ENCODE measurements at places on chromosomes 11 and 22.
A peak's percentile ranks its signal among the peaks of the same experiment; 100 is the strongest.

- DNase-seq = no peak
These were observed 72.7 kb downstream of the TRIM29 start for GRCh38 chr11:120065176-120065575.

- DNase-seq = no peak
These were observed 103.7 kb downstream of the VPREB1 start for GRCh38 chr22:22348127-22348814.

DNA sequence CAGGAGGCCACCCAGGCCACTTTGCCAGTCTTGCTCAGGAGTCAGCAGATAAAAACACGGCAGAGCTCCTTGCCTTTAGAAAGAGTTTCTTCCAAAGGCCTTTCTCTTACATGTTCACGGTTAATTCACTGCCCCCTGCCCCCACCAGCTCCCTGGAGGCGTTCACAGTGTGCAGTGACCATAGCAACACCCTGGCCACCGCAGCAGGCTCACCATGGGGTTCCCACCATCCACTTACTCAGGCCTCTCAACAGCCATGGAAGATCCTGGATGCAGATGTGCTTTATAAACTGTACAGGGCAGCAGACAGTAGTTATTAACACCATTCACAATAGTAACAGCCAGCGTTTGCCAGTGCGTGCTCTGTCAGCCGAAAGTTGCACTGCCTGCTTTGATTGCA, 10.6 kb upstream of the MYO7A start:
- DNase-seq = no peak

DNA sequence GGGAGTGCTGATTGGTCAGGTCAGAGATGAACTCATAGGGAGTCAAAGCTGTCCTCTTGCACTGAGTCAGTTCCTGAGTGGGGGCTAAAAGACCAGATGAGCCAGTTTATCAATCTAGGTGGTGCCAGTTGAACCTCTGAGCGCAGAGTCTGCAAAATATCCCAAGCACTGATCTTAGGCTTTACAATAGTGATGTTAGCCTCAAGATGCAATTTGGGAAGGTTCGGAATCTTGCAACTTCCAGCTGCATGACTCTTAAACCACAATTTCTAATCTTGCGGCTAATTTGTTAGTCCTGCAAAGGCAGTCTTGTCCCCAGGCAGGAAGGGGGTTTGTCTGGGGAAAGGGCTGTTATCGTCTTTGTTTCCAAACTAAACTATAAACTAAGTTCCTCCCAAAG, 92.3 kb upstream of the PARVA start:
- DNase-seq = no peak

- no peak for DNase-seq
These were observed 75.8 kb upstream of the NOX4 start for GRCh38 chr11:89566972-89567371.

GRCh38 chr11:72543849-72544542, 109.7 kb upstream of the CLPB start:
- no peak for DNase-seq

DNA sequence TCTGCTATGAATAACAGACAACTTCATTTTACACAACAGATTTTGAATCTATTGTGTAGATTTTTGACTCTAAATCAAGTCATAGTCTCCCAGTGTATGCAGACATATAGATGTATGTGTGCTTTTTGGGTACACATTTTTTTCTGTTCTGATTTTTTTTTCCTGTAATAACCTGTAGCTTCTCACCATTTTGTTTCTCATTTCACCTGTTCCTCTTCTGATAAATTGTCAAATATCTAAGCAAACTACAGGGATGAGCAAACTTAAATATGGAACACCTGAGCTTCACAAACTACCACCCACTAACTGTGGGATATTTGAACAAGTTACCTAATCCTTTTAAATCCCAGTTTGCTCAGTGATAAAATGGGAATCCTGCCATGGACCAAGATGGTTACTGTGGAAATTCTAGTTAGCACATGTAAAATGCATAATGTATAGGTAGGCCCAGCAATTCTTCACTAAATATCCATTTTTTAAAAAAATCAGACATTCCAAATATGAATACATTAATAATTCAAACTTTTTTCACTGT, 15.7 kb downstream of the LGR4 start:
- no peak for DNase-seq

- DNase-seq = no peak
These were observed 1.2 kb downstream of the P2RX3 start for GRCh38 chr11:57339328-57339727.

GRCh38 chr22:42069801-42070516, 653 bp downstream of the NAGA start:
- DNase-seq = no peak

GRCh38 chr22:29344137-29344536, 28.6 kb upstream of the RASL10A start:
- no peak for DNase-seq

DNA sequence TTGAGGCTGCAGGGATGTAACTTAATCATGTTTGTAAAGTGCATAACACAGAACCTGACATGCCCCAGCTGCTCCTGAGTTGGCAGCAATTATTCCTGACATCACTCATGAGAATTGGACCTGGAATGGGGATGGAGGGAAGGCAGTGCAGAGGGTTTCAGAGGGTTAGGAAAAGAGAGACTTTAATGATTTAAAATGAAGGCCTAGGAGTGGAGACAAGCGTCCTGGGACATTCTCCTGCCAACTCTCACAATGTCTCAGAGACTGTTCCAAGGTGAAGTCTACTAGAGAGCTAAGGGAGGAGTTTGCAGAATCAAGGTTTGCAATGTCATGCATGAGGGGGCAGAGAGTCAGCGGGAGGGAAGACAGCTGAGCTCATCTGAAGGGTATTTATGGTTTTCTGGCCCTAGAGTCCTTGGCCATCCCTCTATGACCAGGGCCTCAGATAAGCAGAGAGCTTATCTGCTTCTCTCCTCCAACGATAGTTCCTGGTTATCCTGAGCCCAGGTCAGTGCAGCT, 36.9 kb downstream of the GGTLC2 start:
- DNase-seq = no peak

DNA sequence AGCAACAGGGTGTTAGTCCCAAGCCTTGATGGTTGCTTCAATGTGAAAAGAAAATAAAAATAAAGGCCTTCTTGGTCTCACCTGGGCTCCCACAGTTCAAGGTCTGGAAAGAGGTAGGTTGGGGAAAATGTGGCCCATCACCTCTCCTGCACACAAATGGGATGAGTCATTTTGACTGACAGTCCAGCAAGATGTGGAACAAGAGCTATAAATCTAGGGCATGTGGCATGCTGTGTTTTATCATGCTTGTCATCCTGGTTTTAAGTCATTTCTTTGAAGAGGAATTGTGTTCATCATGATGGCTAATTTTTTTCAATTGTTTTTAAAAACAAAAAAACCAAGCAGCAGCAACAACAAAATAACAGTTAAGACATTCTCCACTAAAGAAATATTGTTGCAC, 503.7 kb downstream of the NTM start:
- peak; percentile 60 for DNase-seq

DNA sequence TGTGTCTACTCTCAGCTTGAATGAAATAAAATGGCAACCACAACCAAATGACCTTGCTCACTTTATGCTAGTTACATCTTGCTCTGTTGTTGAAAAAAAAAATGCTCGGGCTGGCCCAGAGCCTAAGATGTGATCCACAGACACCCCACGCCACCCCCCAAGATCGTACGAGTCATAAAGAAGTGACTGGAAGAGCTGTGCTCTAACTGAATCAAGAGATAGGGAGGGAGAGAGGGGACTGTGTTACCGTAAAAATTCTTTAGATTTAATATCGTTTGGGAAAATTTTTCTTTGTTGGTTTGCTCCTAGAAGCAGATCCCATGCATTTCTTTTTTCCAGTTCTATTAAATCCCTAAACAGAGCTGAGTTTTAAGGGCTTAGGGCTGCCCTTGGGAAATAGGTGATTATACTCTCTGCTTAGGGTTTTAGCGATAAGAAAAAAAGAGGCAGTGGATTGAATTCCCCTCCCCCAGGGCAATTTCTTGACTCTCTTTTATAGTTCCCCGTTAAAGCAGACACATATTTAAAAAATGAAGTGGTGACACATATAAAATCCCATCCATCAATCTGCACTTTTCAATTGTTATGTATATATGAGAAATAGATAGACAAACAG, 14.5 kb downstream of the MAML2 start:
- no peak for DNase-seq

GRCh38 chr11:69599502-69599901, 41.5 kb upstream of the CCND1 start:
- DNase-seq = no peak

- DNase-seq = no peak
These were observed 163.0 kb downstream of the MN1 start for GRCh38 chr22:27638329-27639233.

GRCh38 chr22:30253205-30253852, 6.8 kb upstream of the LIF start:
- DNase-seq = peak; percentile 80

DNA sequence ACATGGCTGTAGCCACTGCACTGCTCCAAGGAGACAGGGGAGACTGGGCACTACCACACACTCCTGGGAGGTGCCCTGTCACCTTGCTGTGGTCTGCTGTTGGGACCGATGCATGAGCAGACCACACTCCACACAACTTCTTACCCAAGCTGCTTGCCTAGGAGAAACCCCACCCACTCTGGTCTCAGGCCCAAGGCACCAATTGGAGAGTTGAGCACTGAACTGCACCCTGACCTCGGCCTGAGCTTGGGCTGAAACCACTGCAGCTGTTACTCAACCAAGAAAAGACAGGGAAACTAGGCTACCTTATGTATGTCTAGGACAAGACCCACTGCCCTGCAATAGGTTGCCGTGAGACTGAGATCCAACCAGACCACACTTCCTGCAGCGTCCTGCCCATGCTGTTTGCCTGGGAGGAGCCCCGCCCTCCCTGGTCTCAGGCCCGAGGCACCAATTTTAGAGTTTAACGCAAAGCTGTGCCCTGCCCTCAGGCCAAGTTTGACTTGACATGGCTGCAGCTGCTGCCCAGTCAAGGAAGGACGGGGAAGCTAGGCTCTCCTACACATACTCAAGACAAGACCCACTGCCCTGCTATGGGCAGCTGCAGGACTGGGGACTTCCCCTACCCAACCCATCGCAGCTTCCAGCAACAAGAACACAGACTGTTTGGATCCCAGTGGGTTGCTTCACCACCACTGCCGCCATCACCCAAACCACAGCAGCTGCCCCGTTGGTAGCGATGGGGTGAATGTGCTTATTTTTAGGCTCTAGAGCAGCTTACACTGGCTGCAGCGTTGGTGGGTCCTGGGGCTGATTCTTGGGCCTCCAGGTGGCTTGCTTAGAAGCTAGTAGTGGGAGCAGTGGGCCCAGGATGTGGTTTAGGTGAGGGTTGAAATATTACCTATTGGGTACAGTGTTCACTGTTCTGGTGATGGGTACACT, 66.8 kb downstream of the BRD1 start:
- no peak for DNase-seq

DNA sequence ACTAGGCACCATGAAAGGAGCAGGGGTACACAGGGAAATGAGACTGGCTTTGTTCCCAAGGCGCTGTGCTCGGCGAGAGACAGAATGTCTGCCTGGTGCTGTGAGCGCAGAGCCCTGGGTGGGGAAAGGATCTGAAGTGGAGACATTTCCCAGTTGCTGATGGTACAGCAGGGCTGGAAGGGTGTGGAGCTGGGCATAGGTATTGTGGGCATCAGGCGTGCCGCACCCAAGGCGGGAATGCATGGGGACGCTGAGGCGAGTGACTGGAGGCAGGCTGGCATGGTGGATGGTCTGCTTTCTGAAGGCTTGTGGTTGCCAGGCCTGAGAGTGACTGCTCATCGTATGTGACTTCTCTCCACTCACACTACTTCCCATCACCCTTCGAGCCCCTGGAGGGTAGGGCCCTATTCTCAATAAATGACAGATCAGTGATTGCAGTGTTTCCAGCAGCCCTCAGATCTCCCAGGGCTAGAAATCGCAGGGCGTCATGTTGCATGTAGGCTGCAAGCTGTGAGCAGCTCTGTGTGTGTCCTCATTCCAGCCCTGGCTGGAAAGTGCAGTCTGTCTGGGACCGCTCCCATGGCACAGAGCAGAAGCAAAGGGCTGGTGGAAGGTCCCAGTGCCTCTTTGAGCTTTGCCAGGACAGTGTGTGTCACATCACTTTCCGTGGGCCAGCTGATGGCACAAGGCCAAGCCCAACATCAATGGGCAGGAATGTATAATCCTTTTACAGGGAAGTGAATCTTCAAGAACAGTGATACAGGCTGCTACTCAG, 67.7 kb downstream of the TBC1D22A start:
- peak; percentile 24 for DNase-seq

- no peak for DNase-seq
These were observed 155.0 kb downstream of the WT1 start for GRCh38 chr11:32280339-32280738.

- no peak for DNase-seq
These were observed 42.7 kb downstream of the GDPD5 start for GRCh38 chr11:75482931-75483469.

DNA sequence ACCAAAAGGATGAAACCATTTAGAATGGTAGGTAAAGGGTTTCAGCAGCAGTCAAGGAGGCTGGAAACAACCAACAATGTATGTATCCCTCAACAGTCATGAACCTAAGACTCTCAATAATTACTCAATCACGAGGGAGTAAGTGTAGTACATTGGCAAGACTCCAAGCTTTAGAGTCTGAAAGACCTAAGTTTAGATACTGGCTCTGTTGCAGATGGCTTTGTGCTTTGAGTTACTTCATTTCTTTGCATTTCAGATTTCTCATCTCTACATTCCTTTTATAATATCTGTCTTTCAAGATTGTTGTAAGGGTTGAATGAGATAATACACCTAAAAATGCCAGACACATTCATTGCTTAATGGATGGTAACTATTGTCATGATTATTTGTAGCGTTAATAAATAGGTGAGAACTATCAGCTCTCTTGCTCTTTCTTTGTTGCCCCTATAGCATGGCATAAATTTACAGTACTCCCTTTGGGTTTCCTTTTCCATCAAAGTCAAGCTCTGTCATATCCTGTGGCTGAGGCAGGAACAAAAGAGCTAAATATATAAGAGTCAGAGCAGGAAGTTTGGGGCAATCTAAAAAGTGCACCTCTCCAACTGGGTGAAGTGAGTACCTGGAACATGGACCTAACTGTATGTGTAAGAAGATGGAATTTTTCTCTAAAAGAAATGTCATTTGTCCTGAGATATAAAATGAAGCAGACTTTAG, 228.2 kb upstream of the ZC3H12C start:
- no peak for DNase-seq

DNA sequence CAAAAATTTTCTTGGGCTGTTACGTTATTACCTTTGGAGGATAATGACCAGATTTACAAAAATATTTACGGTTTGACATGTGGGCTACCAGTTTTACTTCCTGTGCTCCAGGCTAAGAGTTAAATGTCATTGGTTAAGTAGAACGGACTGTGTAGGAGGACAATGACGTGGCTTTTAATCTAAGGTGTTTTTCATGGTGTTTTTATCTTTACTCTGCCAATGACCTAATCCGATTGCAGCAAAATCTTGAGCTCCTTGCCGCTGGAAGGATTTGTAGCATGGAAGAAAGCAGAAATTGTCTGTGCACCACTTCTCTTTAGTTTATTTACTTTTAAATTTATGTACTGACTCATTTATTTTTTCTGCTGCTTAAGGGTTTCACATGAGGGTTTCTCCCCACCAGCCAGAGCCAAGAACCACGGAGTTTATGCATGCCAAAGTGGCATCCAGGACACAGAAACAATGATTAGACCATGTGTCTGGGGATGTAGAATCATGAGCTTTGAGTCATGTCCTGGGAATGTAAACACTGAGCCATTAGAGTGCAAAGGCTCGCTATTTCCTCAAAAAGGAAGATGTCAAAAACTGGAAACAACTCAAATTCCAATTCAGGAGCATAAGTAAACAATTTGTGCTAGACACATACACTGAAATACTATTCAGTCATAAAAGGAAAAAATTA, 1.9 kb upstream of the CARD16 start:
- DNase-seq = no peak

GRCh38 chr11:64546600-64546999, 44.4 kb upstream of the SLC22A12 start:
- DNase-seq = no peak
